ENCODE measurements at places on chromosomes 5 and 9.
A peak's percentile ranks its signal among the peaks of the same experiment; 100 is the strongest.

DNA sequence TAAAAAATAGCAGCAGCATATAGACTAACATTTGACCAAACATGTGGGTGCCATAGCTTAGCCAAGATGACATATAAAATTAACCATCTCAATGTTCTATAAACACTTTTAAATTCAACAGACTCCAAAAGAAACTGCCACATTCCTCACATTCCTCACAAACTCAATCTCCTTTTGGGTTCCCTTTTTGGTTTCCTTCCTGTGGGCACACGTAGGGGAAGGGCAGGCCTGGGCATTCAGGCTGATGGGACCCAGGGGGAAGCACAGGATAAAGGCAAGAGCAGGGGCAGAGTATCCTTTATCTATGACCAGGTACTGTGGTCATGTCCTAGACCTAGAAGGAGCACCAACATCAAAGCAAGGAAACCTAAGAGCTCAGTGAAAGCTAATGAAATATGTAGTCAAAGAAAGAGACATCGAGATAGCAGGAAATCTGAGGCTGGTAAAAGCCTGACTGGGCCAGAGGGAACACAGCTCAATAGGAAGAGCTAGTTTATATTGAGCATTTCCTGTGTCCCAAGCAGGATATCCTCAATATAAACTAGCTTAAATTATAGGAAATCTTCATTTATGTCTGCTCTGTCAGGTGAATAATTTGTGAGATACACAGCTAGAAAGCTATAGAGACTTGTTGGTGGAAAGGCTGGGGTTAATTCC is 13.6 kb upstream of the ERAP1 start:
- peak; percentile 23 for DNase-seq

DNA sequence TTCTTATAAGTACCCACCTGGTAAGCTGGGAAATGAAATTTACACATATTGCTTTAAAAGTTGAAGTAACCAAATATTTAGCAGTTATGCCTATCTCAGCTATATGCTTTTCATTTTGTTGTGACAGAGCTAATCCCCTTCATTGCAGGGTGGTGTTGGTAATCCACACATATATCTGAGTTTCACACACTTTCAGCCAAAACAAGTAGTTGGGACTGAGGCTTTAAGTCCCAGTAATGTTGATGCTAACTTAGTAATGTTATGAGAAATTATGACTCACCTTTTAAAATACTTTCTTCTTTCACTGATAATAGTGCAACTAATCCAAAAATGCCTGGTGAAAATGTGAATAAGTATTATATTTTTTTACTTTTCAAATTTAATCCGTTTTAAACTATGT is 19.2 kb upstream of the RICTOR start:
- DNase-seq: peak; percentile 76

DNA sequence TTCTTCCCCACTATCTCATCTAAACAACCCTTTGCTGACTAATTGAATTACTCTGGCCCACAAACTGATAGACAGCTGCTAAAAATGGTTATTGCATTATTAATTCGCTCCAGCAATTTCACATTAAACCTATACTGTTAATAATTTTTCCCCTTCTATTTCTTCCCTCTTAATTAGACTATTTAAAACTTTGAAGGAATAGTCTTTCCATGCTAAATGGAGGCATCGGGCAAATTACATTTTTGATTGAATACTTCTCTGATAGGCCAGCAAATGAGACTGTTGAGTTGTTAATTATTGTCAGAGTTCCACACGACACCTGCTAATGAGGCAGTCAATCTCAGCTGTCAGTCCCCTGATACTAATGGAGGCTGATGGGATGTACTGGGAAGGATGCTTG is 242.5 kb downstream of the TRIM32 start:
- DNase-seq: no peak

DNA sequence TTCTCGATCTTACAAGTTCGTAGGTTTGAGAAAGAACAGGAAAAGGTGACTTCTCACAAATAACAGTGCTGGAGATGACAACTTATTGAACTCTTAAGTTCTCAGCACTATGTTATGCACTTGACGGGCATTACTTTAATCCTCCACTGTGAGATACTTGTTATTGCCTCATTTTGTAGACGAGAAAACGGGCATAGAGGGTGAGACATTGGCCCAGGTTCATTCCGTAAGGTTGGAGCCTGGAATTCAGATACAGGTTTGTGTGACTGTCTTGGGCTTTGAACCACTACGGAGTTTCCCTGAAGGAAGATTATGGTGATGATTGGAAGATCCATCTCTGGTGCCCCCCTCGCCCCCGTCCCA is 657 bp downstream of the MAT2B start:
- DNase-seq: no peak
